ENCODE measurements at places on chromosomes 5 and 9.
A peak's percentile ranks its signal among the peaks of the same experiment; 100 is the strongest.

GRCh38 chr5:138032572-138033385, at the start of gene FAM13B:
Gene FAM13B, minus strand, starts transcription at chr5:138033079. Its CDS starts 13,968 bp downstream, at chr5:138019111.
- DNase-seq, result peak; percentile 71

GRCh38 chr9:86827893-86828292, 119.4 kb downstream of the GAS1 start:
- no peak for DNase-seq

- DNase-seq, result no peak
Observed at GRCh38 chr5:173688703-173689102, 72.3 kb upstream of the BOD1 start.

DNA sequence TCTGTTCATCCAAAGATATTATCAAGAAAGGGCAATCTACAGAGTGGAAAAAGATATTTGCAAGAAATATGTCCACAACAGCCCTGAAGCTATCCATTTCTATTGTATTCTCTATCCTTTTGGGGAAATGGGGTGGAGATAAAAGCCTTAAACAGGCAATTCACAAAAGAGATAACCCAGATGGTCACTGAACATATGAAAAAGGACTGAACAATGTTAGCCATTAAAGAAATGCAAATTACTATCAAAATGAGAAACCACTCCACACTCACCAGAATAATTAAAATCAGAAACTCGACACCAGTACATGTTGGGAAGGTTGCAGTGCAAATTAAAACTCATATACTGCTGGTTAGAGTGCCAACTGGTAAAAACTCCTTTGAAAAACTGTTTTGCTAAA, 955.2 kb upstream of the DMAC1 start:
- DNase-seq, result no peak

DNA sequence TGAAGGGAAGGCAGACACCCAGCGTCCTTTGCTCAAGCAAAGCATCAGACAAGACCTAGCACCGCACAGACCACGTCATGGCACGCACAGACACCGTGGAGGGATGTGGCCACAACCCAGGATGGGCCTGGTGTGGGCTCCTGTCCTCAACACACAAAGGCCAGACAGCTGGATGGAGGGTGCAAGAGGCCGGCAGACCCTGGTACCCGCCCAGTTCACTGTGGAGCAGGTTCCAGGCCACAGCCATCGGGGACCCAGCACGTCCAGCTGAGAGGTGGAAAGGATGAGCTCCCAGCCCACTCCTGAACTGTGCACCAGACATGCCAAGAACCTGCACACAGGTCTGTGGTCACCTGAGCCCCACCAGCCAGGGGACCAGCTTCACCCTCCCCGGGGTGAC, 15.0 kb upstream of the ZDHHC11 start:
- no peak for DNase-seq

GRCh38 chr5:133373121-133373870, 239.0 kb downstream of the FSTL4 start:
- no peak for DNase-seq

GRCh38 chr5:42109006-42109572, 184.0 kb downstream of the FBXO4 start:
- DNase-seq, result no peak

DNA sequence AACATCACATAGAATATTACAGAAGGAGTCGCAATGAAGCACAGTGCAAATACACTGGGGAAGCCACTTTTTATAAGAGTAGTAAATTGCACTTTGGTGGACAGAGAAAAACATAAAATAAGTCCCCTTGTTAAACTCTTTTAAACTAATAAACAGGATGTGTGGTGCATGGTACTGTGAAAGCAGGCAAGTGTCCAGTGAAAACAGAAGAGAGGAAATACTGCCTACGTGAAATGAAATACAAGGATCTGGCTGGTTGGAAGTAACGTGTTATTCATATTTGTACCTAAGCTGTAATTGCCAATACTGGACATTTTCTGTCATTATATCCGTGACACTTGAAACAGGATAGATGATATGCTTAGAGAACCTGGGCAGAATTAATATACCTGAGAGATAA, 191.9 kb upstream of the SLC27A6 start:
- DNase-seq, result no peak

DNA sequence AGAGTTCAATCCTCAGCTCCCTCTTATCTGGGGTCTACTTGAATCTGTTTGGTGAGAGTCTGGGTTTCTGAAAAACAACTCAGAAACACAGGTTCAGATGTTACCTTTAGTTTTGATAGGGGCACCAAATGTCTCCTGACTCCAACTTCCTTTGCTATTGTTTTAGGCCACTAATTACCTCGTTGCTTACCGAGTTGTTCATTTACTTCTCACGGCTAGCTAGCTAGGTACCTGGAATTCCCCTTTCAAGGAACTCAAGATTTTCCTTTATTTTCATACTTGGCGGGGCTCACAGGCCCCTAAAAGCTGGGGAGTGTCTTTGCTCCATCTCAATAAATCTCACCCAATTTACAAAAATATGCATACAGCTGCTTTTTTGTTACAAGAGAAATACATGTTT, 111.4 kb downstream of the SLC28A3 start:
- no peak for DNase-seq

DNA sequence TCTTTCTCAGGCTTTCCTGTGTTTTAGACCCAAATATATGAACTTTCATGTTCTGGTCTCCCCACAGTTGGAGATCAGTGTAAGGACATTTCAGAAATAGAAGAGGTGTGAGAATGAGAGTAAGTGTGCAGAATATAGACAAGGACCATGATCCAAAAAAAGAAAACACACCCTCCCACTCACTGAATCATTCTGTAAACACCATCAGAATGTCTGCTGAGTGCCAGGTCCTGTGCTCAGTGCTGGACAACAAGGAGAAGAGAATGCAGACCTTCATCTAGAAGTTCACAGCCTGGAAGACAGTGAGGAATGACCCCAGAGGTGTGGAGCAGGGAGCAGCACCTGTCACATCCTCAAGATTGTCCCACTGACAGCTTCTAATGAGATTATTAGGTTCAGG, 19.1 kb upstream of the SH3RF2 start:
- DNase-seq, result no peak

- no peak for DNase-seq
Observed at GRCh38 chr9:68429631-68430030, 73.2 kb downstream of the PGM5 start.

GRCh38 chr5:127518319-127518621, 830 bp downstream of the PRRC1 start:
- DNase-seq, result no peak

DNA sequence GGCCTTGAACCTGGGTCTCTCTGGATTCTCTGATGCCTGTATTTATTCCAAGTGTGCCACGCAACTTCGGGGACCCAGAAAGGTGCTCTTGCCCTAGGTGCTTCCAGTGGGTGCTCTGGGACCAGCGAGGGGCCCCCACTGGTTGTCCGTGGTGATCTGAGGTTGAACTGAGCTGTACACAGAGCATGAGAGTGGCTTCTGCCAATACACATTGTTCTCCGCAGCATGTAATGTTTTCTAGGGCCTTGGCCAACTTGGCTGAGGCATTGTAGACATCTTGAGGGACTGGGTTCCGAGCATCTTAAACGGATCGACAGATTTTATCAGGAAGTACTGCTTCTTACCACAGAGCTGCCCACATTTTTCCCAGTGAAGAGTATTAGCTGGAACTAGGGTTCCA, 117.9 kb downstream of the MTX3 start:
- no peak for DNase-seq

DNA sequence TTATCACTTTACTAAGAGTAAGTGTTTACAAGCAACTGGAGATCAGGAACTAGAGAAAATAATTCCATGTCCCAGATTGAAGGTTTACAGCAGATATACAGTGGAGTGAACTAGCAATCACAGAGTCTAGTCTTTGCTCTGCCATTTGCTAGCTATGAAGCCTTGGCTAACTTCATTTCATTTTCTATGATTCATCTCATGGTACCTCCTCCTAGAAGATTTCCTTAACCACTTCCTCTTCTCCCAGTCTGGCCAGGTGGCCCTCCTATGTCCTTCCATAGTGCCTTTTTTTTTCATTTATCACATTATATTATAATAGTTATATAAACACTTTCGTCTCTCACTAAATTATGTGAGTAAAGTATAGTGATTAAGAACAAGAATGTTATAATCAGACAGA, 52.1 kb downstream of the GRIA1 start:
- no peak for DNase-seq

DNA sequence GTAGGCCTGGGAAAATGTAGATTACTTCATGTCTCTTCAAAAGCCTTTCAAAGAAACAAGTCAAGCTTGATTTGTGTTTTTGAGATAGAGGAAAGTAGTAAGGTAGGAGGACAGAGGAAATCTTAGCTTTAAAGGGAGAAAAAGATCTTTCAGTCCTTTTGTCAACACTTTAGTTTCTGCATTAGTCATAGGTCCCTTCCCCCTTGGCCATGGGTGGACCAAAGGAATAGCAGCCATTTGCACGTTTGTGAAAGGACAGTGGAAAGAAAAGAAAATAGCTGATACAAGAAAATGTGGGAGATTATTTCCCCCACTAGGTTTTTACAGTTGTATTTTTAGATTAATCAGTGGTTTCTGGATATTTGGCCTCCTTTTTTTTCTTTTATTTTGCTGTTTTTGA, 121.9 kb upstream of the GRHPR start:
- no peak for DNase-seq

- no peak for DNase-seq
Observed at GRCh38 chr5:141845371-141845851, 32.8 kb downstream of the PCDH1 start.

GRCh38 chr5:178335302-178336030, 102.9 kb upstream of the PHYKPL start:
- no peak for DNase-seq

DNA sequence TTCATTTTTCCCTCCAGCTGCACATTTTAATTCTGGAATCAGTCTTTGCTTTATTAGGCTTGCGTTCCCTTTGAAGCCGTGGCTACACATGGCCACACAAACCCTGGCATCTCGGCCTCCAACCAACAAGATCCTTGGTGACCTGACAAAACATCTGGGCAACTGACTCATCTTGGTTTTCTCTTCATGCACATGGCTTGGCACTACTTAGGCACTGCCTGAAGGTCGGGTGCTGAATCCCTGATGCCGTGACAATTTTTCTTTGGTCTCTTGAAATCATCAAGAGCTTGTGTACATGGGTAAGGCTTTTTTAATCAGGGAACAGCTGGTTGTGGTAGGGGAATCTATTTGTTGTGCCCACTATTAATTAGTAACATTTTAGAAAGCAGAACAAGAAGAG, 16.0 kb upstream of the PAPPA start:
- no peak for DNase-seq

- DNase-seq, result no peak
Observed at GRCh38 chr9:16312962-16313546, 557.4 kb downstream of the BNC2 start.

GRCh38 chr5:6773342-6774035, 60.3 kb downstream of the TENT4A start:
- no peak for DNase-seq

DNA sequence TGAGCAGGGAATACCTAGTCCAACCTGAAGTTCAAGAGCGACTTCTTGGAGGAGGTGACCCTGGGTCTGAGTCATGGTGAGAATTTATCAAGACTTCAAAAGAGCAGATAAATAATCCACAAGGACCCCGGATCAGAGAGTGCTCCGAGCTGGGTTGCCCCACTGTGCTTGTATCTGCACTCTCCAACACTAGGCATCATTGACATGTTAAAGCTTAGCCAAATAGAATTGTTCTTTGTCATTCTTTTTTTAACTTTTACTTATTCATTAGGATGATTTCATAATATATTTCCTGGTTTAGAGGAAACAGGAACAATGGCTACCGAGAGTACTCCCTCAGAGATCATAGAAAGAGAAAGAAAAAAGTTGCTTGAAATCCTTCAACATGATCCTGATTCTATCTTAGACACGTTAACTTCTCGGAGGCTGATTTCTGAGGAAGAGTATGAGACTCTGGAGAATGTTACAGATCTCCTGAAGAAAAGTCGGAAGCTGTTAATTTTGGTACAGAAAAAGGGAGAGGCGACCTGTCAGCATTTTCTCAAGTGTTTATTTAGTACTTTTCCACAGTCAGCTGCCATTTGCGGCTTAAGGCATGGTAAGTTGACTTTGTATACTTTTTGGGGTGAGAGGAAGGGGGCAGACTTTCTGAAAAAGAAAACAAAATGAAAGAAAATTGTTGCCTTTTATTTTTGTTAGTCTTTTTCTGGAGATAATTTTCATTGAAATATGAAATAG, at the start of gene CARD6:
Gene CARD6, plus strand, starts transcription at position 300 of the 738 bp plus-strand sequence. Its CDS starts 16 bp downstream, at position 316.
- DNase-seq, result no peak

DNA sequence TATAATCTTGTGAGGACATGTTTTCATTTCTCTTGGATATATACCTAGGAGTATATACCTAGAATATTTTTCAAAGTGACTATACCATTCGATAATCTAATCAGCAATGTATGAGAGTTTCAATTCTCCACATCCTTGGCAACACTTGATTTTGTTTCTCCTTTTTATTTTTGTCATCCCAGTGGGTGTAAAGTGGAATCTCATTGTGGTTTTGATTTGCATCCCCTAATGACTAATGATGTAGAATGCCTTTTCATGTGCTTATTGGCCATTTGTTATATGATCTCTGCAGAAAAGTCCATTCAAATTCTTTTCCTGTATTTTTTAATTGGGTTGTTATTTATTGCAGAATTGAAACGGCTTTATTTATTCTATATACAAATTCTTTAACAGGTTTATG, 15.2 kb downstream of the ZCCHC9 start:
- DNase-seq, result no peak

- no peak for DNase-seq
Observed at GRCh38 chr9:25177858-25178257, 500.4 kb downstream of the TUSC1 start.

- no peak for DNase-seq
Observed at GRCh38 chr9:134642385-134643181, 980 bp downstream of the COL5A1 start.

GRCh38 chr5:135467871-135468485, 15.8 kb upstream of the TIFAB start:
- DNase-seq, result no peak

DNA sequence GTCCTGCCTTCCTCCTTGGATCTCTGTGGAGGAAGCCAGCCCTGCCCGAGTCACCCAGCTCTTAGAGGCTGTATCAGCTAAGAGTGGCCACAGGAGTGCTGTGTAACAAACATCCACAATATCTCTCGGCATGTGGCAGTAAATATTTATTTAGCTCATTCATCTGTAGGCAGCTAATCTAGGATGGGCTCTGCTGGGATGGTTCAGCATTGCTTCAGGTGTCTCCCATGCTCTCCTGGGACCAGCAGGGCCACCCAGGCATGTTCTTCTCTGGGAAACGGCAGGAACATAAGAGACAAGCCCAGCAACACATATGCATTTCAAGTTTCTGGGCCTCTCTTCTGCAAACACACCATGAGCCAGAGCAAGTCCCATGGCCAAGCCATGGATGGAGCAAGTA, 56.1 kb downstream of the HRH2 start:
- no peak for DNase-seq

DNA sequence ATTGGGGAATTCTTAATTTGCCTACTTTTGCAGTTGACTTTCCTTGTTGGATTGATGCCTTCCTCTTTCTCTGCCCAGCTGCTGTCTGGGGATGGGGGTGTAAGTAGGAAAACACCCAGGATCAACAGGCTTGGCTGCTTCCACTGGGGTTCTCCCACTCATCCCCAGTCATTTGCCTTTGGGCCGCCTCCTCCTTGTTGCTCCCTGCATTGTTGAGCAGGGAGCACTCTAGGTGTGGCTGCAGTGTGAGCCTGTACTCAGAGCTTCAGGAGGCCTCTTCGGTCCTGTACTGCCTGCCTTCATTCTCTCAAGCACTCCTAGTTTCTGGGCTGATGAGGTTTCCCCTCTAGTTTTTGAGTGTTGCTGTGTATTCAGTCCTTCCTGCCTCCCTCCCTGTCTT, 12.1 kb downstream of the RHOBTB3 start:
- DNase-seq, result no peak

- no peak for DNase-seq
Observed at GRCh38 chr5:14450018-14450524, 131.5 kb upstream of the OTULINL start.
